ENCODE measurements at places on chromosomes 3 and 15. TPM values are rescaled to one million over a fixed set of nuclear protein-coding genes. Genes with fewer than 3 reads are reported as not detected.

CASR gene
- not detected for total RNA-seq

OR5K2 gene
- total RNA-seq, result not detected

SEMA4B gene
- 15.9 TPM for total RNA-seq

CRABP1 gene
- total RNA-seq, result not detected

CHRNA5 gene
- total RNA-seq, result 6.2 TPM

LOXL1 gene
- total RNA-seq, result 4.4 TPM

LCTL gene
- total RNA-seq, result not detected

GOLGA6L24 gene
- total RNA-seq, result not detected

APBA2 gene
- total RNA-seq, result 42.1 TPM

SYNPR gene
- not detected for total RNA-seq

GP5 gene
- total RNA-seq, result 0.07 TPM

GPR176 gene
- 84.3 TPM for total RNA-seq

CA12 gene
- 2.0 TPM for total RNA-seq

SI gene
- total RNA-seq, result not detected

TPRG1 gene
- 0.13 TPM for total RNA-seq

CD200R1 gene
- total RNA-seq, result not detected

IMP3 gene
- total RNA-seq, result 75.6 TPM

LRRFIP2 gene
- total RNA-seq, result 82.7 TPM

ASB14 gene
- total RNA-seq, result not detected

C2CD4A gene
- 3.2 TPM for total RNA-seq

C3orf38 gene
- 20.8 TPM for total RNA-seq

TIMP4 gene
- 0.07 TPM for total RNA-seq

FSIP1 gene
- 0.63 TPM for total RNA-seq

GOLGA8H gene
- total RNA-seq, result 2.0 TPM

KLHL6 gene
- total RNA-seq, result 5.7 TPM

TNNC1 gene
- total RNA-seq, result 0.18 TPM

NEK10 gene
- 5.6 TPM for total RNA-seq

CACNA2D2 gene
- total RNA-seq, result not detected

THAP10 gene
- total RNA-seq, result 3.3 TPM

EXOG gene
- 12.2 TPM for total RNA-seq

IL20RB gene
- 0.42 TPM for total RNA-seq

CYP8B1 gene
- total RNA-seq, result not detected

CCDC191 gene
- 1.3 TPM for total RNA-seq

EFHB gene
- 0.32 TPM for total RNA-seq

ITIH3 gene
- total RNA-seq, result not detected

RPP25 gene
- total RNA-seq, result 13.2 TPM

ANKDD1A gene
- 2.1 TPM for total RNA-seq

NR1I2 gene
- not detected for total RNA-seq

ADGRG7 gene
- not detected for total RNA-seq

TF gene
- 0.18 TPM for total RNA-seq

SLC49A4 gene
- total RNA-seq, result 14.6 TPM

PCOLCE2 gene
- total RNA-seq, result 12.1 TPM

SLC51A gene
- total RNA-seq, result not detected

PAK6 gene
- not detected for total RNA-seq

SCN11A gene
- total RNA-seq, result 0.07 TPM

ZNF662 gene
- 1.4 TPM for total RNA-seq

CGNL1 gene
- 50.1 TPM for total RNA-seq

GMNC gene
- total RNA-seq, result not detected

SAMD7 gene
- not detected for total RNA-seq

RAD51 gene
- total RNA-seq, result 9.2 TPM

CHRFAM7A gene
- total RNA-seq, result 3.8 TPM

ZNF385D gene
- 0.79 TPM for total RNA-seq

SOX14 gene
- total RNA-seq, result not detected

CCR2 gene
- total RNA-seq, result not detected

MST1 gene
- 2.8 TPM for total RNA-seq

UROC1 gene
- total RNA-seq, result not detected
